ENCODE measurements at places on chromosomes 11 and 22. TPM values are rescaled to one million over a fixed set of nuclear protein-coding genes. Genes with fewer than 3 reads are reported as not detected.

Gene NLRP14
- total RNA-seq = under 0.01 TPM

Gene NNMT
- 188 TPM for total RNA-seq

Gene CRYBB2
- total RNA-seq = not detected

Gene SLN
- not detected for total RNA-seq

Gene DDX17
- 465 TPM for total RNA-seq

Gene APOL4
- total RNA-seq = 6.0 TPM

Gene CAPRIN1
- total RNA-seq = 156 TPM

Gene OR52N1
- not detected for total RNA-seq

Gene IL17REL
- not detected for total RNA-seq

Gene CDC45
- total RNA-seq = 28.6 TPM

Gene USH1C
- total RNA-seq = not detected

Gene PKP3
- 0.06 TPM for total RNA-seq

Gene MS4A15
- not detected for total RNA-seq

Gene OR52I2
- total RNA-seq = not detected

Gene PANX3
- not detected for total RNA-seq

Gene TRPM5
- not detected for total RNA-seq

Gene DNAJB7
- total RNA-seq = not detected

Gene TMPRSS6
- not detected for total RNA-seq

Gene TIMM10
- total RNA-seq = 44.8 TPM

Gene ZFTA
- total RNA-seq = 10.8 TPM

Gene OR52A1
- not detected for total RNA-seq

Gene OR4D5
- not detected for total RNA-seq

Gene RFPL1
- not detected for total RNA-seq

Gene NXPE2
- not detected for total RNA-seq

Gene ALKBH8
- 3.7 TPM for total RNA-seq

Gene RASL10A
- 0.25 TPM for total RNA-seq

Gene SCUBE2
- total RNA-seq = 4.4 TPM

Gene PDGFB
- total RNA-seq = 108 TPM

Gene VPREB1
- total RNA-seq = not detected

Gene HIRA
- total RNA-seq = 28.5 TPM

Gene OMP
- total RNA-seq = 0.49 TPM

Gene CYTH4
- 0.06 TPM for total RNA-seq

Gene GGT5
- 2.8 TPM for total RNA-seq

Gene IL18
- 0.16 TPM for total RNA-seq

Gene TEX12
- not detected for total RNA-seq

Gene AASDHPPT
- total RNA-seq = 27.2 TPM

Gene SLC22A25
- total RNA-seq = not detected

Gene ZBTB16
- total RNA-seq = 30.0 TPM

Gene YAP1
- 16.7 TPM for total RNA-seq

Gene OR51B5
- total RNA-seq = not detected

Gene OR52N4
- not detected for total RNA-seq

Gene RIMBP3C
- total RNA-seq = not detected

Gene PNPLA5
- not detected for total RNA-seq

Gene RIBC2
- 0.44 TPM for total RNA-seq

Gene TSGA10IP
- not detected for total RNA-seq

Gene LARGE1
- total RNA-seq = 5.8 TPM

Gene LDHA
- 294 TPM for total RNA-seq

Gene GNG3
- not detected for total RNA-seq

Gene OR52E8
- not detected for total RNA-seq

Gene HOATZ
- not detected for total RNA-seq

Gene DBX1
- total RNA-seq = not detected

Gene SHANK2
- under 0.01 TPM for total RNA-seq

Gene PATE4
- under 0.01 TPM for total RNA-seq
